ENCODE measurements at places on chromosomes 13 and 19. TPM values are rescaled to one million over a fixed set of nuclear protein-coding genes. Genes with fewer than 3 reads are reported as not detected.

Gene PRSS57
- not detected for total RNA-seq

Gene CRX
- total RNA-seq, result not detected

Gene CNN1
- 0.98 TPM for total RNA-seq

Gene LILRA1
- 0.60 TPM for total RNA-seq

Gene SLC35E1
- 22.9 TPM for total RNA-seq

Gene OR7D4
- total RNA-seq, result not detected

Gene KLK10
- total RNA-seq, result not detected
